ENCODE measurements at places on chromosomes 2 and 18. TPM values are rescaled to one million over a fixed set of nuclear protein-coding genes. Genes with fewer than 3 reads are reported as not detected.

GRCh38 chr2:128008074-128008672, 19.7 kb downstream of the SAP130 start:
- DNase-seq = no peak

DNA sequence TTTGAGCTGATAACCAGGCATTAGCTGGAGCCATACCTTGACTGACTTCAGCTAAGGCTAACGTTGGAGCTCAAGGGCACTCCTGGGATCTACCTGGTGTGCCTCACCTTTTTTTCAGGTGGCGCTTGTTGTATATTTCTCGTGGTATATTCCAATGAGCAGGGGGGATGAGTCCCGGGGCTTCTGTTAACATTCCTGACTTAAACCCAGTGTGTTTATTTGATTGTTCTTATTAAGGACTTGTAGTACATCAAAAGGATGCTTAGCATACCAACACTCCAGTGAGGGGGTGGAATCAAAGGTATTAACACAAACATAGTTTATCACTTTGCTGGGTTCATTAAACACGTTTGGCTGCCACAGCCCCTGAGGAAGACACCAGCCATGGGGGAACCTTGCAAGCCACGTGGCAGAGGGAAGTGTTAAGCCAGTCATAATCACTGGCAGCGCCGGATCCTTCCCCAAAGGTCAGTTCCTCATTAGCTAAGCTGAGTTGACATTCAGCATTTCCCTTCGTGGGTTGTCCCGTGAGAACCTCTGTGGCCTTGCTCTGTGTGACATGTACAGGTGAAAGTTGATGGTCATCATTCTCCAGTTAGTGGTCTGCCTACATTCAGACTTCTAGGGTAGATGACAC, 119.5 kb upstream of the MCFD2 start:
- peak; percentile 79 for DNase-seq

DNA sequence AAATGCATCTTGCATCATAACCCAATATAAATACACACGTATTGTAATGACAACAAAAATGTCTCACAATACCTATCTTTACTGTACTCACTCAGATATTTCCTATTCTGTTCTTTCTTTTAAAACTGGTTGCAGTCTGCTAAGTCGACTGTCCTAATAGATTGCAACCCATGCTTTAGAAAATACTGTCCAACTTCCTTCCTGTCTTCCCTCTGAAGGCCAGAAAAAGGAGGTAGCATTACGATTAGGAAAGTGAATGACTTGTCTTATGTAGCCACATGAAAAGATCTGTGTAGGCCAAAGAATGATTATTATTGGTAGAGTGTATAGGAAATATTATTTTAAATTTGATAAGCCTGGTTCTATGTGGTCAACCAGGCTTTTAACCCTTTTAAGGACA, 134.1 kb downstream of the FAM210A start:
- no peak for DNase-seq

DNA sequence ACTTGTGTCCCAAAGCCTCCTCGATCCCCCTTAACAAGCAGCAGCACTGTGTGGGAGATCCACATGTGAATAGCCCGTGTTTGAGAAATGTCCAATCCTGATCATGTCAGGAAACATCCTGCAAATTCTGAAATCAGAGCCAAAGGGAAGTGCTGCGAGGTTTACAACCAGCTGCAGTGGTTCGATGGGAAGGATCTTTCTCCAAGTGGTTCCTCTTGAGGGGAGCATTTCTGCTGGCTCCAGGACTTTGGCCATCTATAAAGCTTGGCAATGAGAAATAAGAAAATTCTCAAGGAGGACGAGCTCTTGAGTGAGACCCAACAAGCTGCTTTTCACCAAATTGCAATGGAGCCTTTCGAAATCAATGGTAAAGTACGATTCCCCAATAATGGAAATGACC, at the start of gene MARCO:
TSS of gene MARCO (plus strand) at position 164 of the 400 bp plus-strand sequence. CDS start at position 271, 107 bp downstream.
- no peak for DNase-seq

DNA sequence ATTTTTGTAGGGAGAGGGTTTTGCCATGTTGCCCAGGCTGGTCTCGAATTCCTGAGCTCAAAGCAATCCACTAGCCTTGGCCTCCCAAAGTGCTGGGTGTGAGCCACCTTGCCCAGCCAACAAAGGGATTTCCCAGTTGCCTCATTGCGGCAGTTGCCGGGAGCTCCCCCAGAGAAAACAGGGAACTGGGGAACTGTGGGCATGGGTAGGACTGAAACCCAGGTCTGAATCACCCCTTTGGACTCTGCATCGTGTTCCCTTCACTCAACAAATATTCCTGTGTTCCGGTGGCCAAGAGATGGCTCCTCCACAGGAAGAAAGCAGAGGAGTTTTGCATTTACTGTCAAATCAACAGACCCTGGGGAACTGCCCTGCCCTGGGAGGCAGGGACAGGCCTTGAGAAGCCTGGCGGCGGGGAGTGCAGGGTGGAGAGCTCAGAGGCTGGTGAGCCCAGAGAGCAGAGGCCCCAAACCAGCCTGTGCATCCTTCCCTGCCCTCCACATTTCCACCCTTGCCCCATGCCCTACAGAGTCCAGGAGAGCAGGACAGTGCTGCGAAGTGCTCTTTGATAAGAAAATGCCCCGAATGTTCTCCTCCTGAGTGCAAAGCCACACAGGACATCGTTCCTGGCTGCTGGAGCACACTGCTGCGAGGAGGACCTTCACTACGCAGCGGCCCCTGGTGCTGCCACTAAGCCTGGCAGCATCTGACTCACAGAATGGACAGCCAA, 24.9 kb downstream of the MYO7B start:
- no peak for DNase-seq

- peak; percentile 80 for DNase-seq
These were observed 617 bp downstream of the FOSL2 start for GRCh38 chr2:28393114-28393836.

- DNase-seq = peak; percentile 21
These were observed 142.9 kb downstream of the TNS1 start for GRCh38 chr2:217859926-217860325.

- no peak for DNase-seq
These were observed 4.7 kb upstream of the IL36G start for GRCh38 chr2:112973156-112973555.

GRCh38 chr2:47073217-47073616, 81.9 kb downstream of the STPG4 start:
- DNase-seq = no peak

DNA sequence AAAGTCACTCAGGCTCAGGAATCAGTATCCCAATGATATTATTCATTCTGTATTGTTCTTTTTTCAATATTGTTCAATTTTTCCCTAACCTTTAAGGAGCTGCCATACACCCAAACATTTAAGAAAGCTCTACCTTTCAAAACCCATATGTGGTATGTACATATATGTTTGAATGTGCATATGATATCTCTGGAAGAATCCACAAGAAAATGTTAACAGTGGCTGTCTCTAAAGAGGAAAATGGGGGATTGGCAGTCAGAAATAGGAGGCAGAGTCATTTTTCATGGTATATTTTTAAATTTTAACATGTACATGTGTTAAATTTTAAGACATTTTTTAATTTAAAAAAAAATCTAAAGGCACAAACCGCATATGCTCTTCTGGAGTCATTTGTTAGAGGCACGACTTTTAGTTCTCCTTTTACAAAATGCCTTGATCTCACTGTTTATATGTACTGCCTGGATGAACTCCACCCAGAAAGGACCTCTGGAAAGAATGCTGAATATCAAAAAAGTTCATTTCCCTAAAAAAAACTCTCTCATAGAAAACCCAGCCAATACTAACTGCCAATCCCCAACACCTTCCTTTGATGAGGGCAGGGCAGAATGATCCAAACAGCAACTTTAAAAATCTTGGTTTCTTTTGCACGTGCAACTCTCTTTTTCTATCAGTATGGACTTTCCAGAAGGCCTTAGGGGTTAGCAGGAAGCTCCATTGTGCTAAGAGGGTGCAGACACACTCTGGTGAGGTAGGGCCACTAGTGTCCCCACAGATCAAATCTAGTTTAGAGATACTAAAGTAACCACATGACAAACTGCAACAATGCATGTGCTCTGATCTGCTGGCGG, 23.6 kb downstream of the KCTD1 start:
- DNase-seq = no peak

DNA sequence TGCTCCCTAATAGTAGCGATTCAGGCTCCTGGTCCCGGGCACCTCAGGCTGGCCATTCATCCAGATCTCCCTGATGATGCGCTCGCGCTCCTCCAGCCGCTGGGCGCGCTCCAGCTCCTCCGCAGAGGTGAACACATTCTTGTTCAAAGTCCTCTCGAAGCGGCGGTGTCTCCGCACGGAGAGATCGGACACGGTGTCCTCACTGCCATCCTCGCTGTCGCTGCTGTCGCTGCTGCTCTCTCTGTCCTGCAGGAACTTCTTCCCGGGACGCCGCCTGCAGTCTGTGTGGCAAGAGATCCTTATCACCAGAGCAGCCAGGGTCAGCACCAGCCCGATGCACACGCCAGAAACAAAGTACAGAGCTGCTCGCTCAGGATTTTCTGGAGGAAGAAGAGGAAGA, 67.5 kb downstream of the EVA1A start:
- peak; percentile 74 for DNase-seq

- no peak for DNase-seq
These were observed 45.5 kb downstream of the OSR1 start for GRCh38 chr2:19312949-19313348.

NTSR2 gene
- not detected for total RNA-seq

TSHZ1 gene
- total RNA-seq = 26.0 TPM

DBI gene
- total RNA-seq = 63.2 TPM

VWC2L gene
- total RNA-seq = not detected

All from aorta (tissue), 5 donors.